ENCODE measurements at places on chromosomes 16 and 17.

GRCh38 chr16:75590920-75591843 is 25.0 kb downstream of the GABARAPL2 start:
- no peak for DNase-seq

DNA sequence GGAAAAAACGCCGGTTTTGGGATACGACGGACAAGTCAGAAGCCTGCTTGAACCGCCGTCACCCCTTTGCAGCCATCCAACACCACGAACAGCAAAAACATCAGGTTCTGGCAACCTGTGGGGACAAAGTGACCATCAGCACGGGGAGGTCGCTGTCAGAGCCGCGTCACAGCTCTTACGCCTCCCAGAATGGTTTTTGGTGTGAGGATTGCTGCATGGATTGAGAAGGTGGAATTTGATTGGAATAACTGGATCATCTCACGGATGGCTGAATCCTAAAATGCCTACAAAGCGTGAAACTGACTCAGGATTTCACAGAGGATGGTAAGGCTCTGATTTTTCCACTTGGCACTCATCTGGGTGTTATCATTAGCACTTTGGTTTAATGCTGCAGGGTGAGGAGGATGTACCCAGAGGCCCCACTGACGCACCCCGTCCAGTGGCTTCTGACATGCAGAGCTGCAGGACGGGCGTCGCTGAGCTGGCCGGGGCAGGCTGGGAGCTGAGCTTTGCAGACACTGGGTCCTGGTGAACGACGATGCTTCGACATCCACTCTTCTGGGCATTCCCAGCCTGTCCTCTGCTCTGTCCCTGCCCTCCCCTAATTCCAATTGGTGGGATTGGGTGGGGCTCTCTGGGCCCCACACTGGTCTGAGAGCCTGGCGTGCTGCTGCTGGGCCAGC is 73.4 kb upstream of the CREBBP start:
- no peak for DNase-seq

- DNase-seq = no peak
Measured at GRCh38 chr16:65725156-65725845, 603.4 kb upstream of the CDH11 start.

DNA sequence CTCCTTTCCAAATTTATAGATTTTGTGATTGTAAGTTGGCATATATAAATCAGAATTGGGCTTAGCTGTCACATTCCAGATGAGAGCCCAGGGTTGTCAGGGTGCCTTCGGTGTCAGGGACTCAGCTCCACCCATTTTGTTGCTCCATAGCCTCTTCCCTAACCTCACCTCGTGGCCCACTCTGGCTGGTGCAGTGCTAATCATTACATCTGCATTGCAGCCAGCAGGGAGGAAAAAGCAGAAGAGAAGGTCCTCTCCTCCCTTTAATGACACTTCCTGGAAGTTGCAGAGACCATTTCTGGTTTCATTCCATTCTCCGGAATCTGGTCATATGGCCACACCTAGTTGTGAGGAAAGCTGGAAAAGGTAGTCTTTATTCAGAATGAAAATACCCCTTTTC is 113.3 kb downstream of the CCT6B start:
- no peak for DNase-seq

GRCh38 chr17:66400698-66401097 is 98.3 kb downstream of the PRKCA start:
- no peak for DNase-seq

- no peak for DNase-seq
Measured at GRCh38 chr17:68822719-68823289, 132.4 kb downstream of the ABCA8 start.

DNA sequence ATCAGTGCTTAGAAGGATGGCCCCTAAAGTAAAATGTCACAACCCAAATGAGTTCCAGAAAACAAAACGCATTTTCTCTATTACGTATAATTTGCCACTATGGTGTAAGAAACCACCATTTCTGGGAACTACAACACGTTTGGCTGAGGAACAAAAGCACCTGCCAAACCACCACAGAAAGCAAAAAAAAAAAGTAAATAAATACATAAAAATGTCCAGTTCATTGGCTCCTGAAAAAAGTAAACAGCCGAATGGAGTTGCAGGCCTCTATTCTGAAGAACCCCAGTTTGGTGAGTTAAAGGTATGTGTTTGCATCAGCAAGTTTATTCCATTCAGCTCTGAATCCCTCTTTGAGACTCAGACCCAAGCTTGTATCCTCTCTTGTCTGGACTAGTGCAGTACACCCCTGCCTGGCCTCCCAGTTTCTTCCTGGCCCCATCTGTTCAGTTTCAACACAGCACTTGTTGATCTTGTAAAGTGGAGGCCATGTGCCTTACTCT is 36.9 kb downstream of the ERN1 start:
- no peak for DNase-seq

- DNase-seq = no peak
Measured at GRCh38 chr16:85386467-85387170, 226.5 kb upstream of the GSE1 start.

- no peak for DNase-seq
Measured at GRCh38 chr16:46924402-46924801, 40.2 kb downstream of the GPT2 start.

GRCh38 chr17:2814481-2815341 is 18.5 kb downstream of the RAP1GAP2 start:
- DNase-seq = no peak

DNA sequence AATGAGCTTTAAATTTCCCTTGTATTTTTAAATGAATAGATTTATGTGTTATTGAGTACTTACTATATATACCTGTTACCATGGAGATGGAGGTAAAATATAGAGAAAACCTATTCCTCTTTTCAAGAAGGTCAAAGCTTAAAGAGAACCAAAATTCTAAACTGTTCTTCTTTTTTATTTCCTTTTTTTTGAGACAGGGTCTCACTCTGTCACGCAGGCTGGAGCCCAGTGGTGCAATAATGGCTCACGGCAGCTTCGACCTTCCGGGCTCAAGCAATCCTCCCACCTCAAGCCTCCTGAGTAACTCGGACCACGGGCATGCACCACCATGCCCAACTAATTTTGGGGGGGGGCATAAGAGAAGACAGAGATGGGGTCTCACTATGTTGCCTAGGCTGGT is 25.0 kb upstream of the TMEM97 start:
- no peak for DNase-seq

DNA sequence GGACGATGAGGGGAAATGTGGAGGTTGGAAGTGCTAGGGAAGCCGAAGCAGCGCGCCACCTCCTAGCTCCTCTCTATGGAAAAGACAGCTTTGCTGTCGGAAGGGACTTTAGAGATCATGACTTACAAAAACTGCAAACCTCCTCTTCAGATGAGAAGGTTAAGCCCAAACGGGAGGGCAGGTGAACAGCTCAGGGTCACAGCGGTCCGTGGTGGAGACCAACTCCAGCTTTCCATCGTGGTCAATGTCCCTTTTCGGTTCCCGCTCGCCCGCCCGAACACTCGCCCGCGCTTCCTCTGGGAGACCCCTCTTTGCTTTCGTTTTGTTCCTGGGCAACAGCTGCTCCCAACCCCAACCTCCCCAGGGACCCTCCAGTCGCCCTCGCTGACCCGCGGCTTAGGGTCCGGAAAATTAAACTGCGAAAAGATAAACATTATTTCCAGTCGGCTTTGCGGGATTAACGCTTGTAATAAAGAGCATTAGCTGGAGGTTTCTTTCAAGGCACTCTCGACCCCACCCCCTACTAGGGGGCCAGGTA is 7.7 kb downstream of the IRX6 start:
- no peak for DNase-seq

DNA sequence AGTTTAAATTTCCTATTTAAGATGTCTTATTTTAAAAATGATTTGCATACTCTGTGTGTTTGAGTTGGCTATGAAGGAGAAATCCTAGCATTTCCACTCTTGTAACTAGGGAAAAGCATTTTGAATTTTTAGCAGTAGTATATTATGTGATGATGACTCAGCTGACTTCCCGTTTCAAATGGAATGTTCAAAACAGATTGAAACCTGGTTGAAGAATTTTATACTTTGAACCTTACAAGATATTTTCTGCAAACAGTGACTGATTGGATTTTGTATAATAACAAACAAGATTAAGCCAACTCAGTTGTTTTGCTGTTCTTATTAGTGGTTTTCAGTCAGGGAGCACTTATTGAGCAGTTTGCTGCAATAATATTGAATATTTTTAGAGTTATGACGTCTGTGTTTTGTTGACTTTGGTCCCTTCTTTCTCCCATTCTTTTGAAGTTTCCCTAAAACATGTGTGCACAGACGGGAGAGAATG is 8.0 kb downstream of the TNRC6A start:
- DNase-seq = peak; percentile 58

GRCh38 chr16:83552228-83552627 is 255.6 kb upstream of the HSBP1 start:
- DNase-seq = peak; percentile 82

DNA sequence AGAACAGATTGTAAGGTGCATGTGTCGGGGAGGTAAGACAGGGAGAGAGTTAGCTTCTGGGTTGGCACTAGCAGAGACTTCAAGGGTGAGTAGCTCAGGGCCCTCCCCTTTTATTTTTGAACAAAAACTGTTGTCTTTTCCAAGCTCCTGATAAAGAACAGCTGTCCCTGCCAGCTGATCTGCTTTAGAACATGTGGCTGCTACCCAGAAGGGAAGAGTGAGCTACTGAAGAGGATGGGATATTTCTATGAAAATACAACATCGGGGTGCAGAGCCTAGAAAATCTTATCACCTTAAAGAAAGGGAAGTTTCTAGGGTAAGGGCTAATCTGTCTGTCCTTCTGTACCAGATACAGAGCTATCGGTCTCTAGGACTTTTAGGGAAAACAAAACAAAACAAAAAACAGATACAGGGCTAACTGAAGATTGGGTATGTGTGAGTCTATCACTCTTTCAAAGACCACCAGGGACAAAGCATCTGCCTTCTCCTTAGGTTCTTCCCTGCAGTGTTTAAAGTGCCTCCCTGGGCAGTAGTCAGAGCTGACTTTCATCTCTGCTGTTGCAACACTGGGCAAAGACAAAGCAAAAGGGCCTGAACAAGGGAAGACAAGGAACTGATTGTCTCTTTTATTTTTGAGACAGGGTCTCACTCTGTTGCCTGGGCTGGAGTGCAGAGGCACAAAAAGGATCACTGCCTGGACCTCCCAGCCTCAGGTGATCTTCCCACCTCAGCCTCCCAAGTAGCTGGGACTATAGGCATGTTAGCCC is 5.0 kb upstream of the DHRS13 start:
- DNase-seq = no peak

GRCh38 chr16:70453117-70453891 is 1.1 kb upstream of the FCSK start:
- no peak for DNase-seq

- DNase-seq = peak; percentile 17
Measured at GRCh38 chr16:76035689-76036088, 241.5 kb upstream of the CNTNAP4 start.

GRCh38 chr17:67359960-67360791 is 6.2 kb downstream of the PSMD12 start:
- DNase-seq = peak; percentile 66

DNA sequence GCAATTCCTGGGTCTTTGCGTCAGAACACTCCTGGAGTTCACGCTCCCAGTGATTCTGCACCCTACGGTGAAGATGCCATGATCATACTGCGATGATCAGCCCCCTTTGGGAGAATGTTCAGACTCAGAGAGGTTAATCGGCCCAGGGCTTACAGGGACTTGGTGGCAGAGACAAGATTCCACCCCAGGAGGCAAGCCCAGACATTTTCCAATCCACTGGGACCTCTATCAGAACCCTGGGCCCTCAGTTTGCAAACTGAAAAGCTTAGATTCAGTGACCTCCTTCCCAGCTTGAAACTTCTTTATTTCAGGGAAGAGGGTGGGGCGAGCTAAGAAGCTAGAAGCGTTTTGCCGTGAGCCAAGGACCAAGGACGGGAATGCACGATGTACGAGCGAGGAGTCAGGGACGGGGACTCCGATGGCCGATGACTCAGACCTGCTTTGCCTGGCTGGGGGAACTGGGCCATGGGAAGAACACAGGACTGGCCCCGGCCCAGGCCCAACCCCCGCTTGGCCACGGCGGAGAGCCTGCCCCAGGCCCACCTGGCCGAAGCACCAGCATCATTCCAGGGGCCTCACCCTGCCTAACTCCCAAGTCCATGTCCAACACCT is 34.7 kb downstream of the SOCS3 start:
- DNase-seq = peak; percentile 89

- peak; percentile 41 for DNase-seq
Measured at GRCh38 chr17:2421315-2422147, 20.7 kb upstream of the MNT start.

GRCh38 chr17:17783116-17783824 is 53.5 kb downstream of the SREBF1 start:
- DNase-seq = peak; percentile 49

GRCh38 chr16:53482123-53482522 is 20.9 kb downstream of the AKTIP start:
- DNase-seq = peak; percentile 23

DNA sequence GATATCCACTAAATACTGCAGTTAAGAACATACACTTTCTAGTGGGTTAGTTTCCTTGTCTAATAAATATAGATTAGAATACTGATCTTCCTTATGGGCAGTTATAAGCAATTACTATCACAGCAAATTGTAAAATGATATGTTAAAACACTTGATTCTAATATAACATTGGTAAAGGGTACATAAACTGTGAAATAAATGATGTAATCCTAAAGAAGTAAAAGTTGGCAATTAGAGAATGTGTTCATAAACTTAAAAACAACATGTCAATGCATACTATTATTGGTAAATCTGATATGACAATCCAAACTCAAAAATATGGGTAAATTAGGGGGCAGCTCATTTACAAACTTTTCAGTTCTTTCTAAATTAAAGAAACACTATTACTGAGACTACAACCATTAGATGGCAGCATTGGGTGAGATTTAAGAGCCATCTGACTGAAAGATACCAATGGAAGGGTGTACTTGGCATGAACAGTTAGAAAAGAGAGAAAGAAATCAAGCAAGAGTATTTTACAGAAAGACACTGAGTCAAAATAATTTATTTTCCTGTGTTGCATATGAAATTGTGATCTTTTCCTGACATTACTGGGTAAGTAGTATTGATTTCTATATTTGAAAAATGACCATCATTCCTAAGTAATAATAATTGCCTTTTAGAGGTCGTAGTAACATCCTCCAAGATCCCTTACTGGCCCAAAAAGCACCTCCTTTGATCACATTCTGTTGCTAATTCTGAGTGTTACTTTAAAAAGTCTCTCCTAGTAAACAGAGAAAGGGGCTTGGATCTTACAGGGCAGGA is 119.6 kb downstream of the SPAG9 start:
- DNase-seq = peak; percentile 83

DNA sequence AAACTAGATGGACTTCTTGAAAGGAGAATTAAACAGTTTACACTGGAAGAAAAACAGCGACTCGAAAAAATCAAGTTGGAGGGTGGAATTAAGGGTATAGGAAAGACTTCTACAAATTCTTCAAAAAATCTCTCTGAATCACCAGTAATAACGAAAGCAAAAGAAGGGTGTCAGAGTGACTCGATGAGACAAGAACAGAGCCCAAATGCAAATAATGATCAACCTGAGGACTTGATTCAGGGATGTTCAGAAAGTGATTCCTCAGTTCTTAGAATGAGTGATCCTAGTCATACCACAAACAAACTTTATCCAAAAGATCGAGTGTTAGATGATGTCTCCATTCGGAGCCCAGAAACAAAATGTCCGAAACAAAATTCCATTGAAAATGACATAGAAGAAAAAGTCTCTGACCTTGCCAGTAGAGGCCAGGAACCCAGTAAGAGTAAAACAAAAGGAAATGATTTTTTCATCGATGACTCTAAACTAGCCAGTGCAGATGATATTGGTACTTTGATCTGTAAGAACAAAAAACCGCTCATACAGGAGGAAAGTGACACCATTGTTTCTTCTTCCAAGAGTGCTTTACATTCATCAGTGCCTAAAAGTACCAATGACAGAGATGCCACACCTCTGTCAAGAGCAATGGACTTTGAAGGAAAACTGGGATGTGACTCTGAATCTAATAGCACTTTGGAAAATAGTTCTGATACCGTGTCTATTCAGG is 85.0 kb downstream of the C17orf58 start:
- DNase-seq = no peak

GRCh38 chr17:33523577-33523981 is 230.5 kb upstream of the ASIC2 start:
- no peak for DNase-seq

Measured in ELR (cell line).